ENCODE measurements at places on chromosomes 6 and 20.

DNA sequence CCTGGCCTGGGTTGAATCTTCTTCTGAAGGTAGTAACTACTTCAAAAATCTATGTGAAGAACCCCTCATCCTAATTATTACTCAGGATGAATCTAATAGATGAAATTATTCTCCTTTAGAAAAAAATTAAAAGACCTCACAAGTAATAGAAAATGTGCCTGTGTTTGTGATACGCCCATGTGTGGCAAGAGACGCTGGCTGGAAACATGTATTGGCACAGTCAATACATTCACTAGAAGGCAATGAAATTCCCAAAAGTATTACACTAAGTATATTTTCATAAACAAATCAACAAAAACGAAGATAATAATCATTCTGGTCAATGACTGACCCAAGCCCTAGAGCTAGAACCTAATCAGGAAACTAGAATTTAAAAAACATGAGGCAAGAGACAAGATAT is 64.0 kb downstream of the B4GALT5 start:
- no peak for DNase-seq

DNA sequence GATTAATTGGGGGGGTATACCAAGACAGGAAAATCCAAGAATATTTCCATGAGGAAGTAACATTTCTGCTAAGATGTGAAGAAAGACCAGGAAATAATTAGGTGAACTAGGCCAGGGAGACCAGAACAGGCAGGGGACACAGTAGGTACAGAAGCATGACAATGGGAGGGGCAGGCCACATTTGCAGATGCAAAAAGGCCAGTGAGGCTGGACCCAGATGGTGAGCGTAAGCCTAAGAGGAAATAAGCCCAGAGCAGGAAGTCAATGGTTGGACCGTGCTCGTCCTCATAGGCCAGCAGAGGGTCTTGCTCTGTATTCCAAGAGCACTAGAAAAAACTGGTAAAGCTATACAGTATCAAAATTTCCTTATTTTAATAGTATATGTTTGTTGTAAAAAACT is 9.4 kb downstream of the CEP162 start:
- no peak for DNase-seq

GRCh38 chr20:57467742-57468141 is 57.2 kb downstream of the CTCFL start:
- DNase-seq, result no peak

GRCh38 chr6:37821446-37821845 is 1.9 kb downstream of the ZFAND3 start:
- DNase-seq, result no peak

DNA sequence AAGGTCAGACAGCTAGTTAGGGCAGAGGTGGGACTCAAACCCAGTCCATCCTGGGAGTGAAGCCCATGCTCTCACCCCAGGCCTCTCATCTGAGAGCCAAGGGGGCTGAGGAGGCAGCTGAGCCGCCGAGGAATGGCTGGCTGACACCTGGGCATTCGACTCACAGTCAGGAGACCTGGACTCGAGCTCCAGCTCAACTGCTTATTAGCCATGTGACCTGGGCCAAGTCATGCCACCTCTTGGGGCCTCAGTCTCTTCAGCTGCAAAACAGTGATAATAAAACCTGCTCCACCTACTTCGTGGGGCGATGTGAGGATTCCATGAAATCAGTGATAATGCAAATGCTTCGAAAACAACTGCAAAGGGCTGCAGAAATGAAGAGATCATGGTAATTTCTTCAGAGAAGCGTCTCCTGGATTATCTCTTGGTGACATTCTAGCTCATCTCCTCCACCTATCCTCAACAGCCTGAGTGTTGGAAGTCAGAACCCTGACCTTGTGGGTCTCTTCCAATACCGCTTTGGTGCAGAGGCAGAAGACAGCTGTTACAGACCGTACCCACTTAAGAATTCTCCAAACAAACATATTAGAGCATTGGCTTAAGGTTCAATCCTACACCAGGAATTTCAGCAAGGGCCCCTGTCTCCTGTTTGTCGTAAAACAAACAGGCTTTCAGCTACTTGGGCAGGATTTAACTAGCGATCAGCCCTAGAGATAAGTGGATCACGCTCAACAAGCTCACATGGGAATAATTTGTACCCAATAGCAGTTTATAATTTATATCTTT is 60.0 kb upstream of the PIM1 start:
- no peak for DNase-seq

GRCh38 chr6:15897063-15897876 is 231.6 kb upstream of the MYLIP start:
- no peak for DNase-seq

- no peak for DNase-seq
These were observed 1.9 kb downstream of the CHD6 start for GRCh38 chr20:41616228-41616627.
